ENCODE measurements at places on chromosomes 1 and 21.

GRCh38 chr1:22921452-22922126 is 51.1 kb downstream of the LACTBL1 start:
- DNase-seq = no peak

- no peak for DNase-seq
Measured at GRCh38 chr21:45427331-45428271, 22.6 kb downstream of the COL18A1 start.

DNA sequence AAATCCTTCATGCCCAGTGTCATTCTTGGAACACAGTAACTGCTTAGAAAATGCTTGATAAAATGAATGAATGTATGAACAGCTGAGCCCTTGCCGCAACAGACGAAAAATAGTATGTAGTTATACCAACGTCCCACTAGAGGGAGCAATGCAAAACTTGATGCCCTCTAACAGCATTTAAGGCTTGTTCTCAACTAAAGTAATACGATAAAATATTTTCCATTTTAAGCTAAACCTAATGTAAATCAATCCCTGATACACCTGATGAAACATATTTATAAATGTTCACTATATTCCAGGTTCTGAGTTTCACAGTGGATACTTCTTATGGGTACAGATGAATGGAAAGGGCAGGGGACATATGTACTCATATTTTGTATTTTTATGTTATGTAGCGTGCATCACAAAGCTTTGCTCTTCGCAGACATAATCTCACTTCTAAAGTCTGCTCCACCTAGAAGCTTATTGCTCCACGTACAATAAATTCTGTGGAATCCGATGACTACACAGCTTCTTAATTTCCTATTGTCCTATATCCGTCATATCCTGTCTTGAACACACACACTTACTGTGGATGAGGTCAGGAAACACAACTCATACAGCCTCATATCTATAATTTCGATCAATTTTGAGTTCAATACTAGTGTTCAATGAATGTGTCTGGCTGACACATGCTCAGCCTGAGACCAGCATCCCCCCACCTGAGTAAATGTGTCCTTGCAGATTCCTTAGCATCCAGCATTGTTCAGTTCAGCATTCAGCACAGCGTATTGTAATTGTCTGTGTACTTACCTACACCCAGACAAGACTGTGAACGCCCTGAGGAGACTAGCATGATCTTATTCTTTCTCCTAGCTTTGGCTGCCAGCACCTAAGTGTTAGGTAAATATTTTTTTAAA is 4.4 kb upstream of the UTP25 start:
- no peak for DNase-seq

- no peak for DNase-seq
Measured at GRCh38 chr1:55775007-55775406, 559.8 kb upstream of the USP24 start.

- DNase-seq = no peak
Measured at GRCh38 chr1:50620680-50621329, 197.6 kb upstream of the DMRTA2 start.

DNA sequence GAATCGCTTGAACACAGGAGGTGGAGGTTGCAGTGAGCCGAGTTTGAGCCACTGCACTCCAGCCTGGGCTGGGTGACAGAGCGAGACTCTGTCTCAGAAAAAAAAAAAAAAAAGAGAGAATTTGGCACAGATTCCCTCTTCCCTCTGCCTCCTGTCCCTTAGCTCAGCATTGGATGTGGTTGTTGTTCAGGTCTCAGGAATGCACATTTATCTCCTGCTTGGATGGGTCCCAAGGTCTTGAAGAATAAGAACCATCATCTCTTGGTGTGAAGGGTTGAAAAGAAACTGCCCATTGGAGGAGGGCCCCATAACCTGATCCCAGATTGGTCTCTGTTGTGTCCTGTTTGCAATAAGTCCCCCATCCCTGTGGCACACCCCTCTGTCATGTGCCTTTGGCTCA is 34.9 kb downstream of the UBIAD1 start:
- DNase-seq = no peak

DNA sequence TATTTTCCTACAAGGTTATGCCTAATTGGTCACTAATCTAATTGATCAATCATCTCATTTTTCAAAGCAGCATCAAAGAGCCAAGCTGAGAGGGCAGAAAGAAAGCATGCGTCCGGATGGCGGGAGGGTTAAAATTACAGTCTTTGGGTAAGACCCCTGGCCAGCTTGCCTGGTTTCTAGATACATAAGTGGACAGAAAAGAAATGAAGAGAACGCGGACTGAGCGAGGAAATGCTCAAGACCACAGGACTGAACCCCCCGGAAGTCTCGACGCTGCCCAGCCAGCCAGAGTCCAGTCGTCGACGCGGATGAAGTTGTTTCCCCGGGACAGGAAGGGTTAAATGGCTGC is 297.2 kb downstream of the OMA1 start:
- no peak for DNase-seq

GRCh38 chr21:17742181-17742580 is 77.0 kb downstream of the C21orf91 start:
- no peak for DNase-seq

DNA sequence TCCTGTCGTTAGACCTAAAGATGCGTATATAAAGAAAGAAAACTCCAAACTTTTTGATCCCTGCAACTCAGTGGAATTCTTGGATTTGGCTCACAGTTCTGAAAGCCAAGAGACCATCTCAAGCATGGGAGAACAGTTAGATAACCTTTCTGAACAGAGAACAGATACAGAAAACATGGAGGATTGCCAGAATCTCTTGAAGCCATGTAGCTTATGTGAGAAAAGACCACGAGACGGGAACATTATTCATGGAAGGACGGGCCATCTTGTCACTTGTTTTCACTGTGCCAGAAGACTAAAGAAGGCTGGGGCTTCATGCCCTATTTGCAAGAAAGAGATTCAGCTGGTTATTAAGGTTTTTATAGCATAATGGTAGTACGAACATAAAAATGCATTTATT is 33.1 kb downstream of the MDM4 start:
- DNase-seq = no peak

Measured in effector memory CD4-positive, alpha-beta T cell (primary cell).